ENCODE measurements at places on chromosomes 11 and 22.
A peak's percentile ranks its signal among the peaks of the same experiment; 100 is the strongest.

DNA sequence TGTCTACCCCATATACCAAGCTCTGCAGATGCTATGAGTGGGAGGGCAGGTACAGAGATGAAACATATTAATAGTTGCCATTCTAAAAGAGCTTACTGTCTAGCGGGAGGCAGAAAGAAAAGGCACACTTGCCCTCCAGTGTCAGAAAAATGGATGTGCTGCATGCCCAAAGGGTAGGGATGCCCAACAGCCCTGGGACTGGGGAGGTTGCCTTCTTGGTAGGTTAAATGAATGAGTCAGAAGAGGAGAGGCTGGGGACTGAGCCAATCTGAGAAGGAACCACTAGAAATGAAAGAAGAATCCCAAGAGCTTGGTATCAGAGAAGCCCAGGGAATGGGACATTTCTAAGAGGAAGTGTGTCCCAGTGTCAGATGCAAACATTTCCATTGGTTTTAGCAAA lies 1.2 kb downstream of the BIRC3 start:
- DNase-seq: peak; percentile 59

- DNase-seq: no peak
Observed at GRCh38 chr11:125504580-125504979, 8.5 kb upstream of the FEZ1 start.

- DNase-seq: no peak
Observed at GRCh38 chr11:12063251-12063650, 47.1 kb upstream of the MICAL2 start.

GRCh38 chr11:107490836-107491235 lies 33.2 kb upstream of the CWF19L2 start:
- DNase-seq: no peak

- DNase-seq: no peak
Observed at GRCh38 chr11:73384872-73385689, 8.9 kb downstream of the RELT start.

DNA sequence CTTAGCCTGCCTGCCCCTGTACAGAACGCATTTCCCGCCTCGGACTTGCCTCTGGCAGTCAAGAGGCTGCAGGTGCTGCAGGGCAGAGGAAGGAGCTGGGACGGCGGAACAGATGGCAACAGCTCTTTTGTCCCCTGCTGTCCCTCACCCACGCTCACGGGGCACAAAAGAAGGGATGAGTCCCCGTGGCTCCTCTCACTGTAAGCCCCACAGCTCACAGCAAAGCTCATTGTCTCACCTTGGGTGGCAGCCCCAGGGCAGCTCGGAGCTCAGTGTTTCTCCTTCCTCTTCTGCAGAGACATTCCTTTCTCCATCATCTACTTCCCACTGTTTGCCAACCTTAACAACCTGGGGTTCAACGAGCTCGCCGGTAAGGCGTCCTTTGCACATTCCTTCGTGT lies 24.3 kb downstream of the SLC25A18 start:
- no peak for DNase-seq
